ENCODE measurements at places on chromosomes 1 and 21.

GRCh38 chr1:245325922-245326795, 171.4 kb downstream of the KIF26B start:
- no peak for DNase-seq

DNA sequence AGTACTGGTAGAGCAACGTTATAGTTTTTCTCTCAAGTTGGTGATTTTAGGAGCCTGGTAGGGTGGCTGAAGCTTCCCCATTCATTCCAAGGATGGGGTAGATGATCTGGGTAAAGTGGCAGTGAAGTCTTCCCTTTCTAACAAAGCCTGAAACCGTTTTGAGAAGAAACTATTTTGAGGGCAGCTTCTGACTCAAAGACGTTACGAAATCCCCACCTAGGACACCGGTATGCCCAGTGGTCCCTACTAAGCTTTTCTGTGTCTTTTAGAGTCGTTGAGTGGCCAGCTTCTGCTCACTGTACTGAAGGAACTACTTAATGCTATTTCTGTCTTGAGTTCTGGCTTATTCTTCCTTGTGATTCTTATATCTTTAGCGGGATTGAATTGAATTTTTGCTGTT, 1.4 kb downstream of the WDTC1 start:
- no peak for DNase-seq

DNA sequence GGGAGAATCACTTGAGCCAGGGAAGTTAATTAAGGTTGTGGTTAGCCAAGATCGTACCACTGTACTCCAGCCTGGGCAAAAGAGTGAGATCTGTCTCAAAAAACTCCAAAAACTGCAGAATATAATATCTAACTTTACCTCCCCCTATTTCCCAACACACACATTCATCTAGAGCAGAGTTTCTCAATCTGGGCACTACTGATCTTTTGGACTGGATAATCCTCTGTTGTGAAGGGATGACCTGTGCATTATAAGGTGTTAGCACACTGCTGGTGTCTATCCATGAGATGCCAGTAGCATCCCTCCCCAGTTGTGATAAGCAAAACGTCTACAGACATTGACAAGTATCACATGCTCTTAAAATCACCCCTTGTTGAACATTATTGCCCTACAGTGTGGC, 61.8 kb downstream of the RGS13 start:
- no peak for DNase-seq

DNA sequence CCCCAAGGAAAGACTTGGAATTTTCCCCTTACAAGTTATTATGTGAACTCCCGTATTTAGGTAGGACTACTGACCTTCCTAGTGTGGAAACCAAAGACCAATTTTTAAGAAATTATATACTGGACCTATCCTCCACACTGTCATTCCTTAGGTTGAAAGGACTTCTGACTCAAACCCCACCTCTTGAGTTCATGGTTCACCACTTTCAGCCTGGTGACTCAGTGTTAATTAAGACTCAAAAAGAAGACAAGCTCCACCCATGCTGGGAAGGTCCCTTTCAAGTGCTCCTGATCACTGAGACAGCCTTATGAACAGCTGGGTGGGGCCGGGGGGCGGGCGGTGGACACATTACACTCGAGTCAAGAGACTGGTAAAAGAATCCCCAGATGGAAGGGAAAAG, 113.2 kb downstream of the LRRC53 start:
- no peak for DNase-seq

DNA sequence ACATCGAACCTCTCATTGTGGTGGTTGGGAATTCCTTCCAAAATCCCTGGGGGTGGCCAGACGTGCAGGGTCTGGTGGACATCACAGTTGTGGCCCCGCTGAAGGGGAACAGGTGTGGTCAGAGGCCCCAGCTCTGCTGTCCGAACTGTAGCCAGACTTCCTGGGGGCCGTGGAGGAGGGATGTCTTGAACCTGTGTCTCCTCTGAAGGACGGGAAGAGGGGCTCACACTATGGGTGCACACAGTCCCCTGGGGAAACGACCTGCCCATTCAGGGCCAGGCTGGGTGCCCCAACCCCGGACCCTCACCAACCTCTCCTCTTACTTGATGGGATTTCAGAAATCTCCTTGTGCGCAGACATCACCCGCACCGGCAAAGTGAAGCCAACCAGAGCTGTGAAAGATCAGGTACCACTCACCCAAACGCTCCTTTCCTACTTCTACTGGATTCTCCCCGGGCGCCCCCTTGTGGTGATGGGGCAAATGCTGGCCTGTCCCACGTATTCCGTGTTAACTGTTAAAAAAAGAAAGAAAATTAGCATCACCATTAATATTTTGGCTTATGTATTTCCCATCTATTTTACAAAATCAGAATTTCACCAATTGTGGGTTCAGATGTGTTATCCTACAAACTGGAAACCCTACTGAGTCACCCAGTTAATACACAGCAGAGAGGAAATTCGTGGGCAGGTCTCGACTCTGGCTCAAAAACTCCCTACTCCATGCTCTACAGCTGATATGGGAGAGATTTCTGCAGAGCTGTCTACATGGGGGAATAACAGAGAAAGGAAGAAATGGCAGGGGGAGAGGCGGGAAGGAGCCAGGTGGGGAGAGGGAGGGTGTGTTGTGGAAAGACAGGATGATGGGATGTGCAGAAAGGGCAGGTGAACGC, 28.1 kb downstream of the PADI4 start:
- peak; percentile 21 for DNase-seq

- DNase-seq: no peak
These were observed 888 bp downstream of the HES5 start for GRCh38 chr1:2528966-2529783.

DNA sequence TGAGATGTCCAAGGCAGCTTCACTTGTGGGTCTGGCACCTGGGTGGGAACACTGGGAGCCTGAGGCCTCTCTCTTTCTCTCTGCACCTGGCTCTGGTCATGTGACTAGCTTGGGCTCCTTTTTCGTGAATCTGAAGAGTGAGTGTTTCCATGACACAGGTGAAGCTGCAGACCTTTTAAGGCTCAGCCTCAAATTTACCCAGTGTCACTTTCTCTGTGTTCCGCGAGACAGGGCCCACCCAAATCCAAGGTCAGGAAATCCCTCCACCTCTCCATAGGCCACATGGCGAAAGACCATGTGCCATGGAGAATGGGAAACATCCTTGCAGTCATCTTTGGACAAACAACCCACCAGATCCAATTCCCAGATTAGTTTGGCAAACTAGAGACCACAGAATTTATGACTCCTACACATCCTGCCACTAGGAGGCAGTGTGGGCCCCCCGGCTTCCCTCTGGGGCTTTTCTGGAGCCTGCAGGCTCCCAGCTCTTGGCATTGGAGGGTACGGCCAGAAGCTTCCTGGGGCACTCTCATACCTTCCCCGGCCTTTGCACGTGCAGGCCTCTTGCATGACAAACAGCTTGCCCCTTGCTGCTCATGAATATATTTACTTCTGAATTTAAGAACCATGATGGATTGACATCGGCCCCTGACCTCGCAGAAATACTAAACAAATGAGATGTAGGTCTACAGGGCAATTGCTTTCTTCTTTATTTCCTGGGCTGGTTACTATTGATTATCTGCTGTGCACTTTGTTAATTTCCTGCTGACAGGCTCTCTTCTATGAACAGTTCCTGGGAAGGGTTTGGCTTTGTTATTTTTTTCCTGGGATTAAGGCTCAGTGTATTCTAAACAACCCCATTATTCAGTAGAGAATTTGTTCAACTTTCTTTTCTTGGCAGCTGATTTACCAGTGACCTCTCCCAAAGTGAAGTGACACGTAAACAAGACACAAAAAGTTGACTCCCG, 180.7 kb downstream of the KAZN start:
- no peak for DNase-seq

GRCh38 chr1:60571811-60572210, 498.2 kb upstream of the C1orf87 start:
- DNase-seq: no peak

- no peak for DNase-seq
These were observed 306.4 kb downstream of the HHAT start for GRCh38 chr1:210635108-210635507.

GRCh38 chr1:82491301-82492048, 690.7 kb downstream of the ADGRL2 start:
- DNase-seq: no peak

- no peak for DNase-seq
These were observed 2.2 kb downstream of the PHGDH start for GRCh38 chr1:119713749-119714456.

DNA sequence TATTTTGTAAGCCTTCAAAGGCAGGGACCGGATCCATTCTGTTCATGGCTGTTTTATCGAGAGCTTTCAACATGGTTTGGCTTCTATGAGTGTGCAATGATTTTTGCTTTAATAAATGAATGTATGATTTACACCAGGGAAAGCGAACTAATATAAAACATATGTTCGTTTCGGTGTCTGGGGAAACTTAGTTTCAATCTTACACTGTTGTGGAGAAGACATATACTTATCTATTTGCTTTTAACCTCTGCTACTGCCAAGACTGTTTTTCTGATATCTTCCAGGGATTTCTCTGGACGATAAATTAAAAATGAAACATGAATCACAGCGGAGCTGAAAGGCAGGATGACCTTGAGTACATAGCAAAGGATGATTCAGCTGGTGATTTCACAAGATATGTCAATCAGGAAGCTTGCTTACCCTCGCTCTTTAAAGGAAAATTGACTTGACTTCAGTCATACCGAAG, 14.7 kb upstream of the CYYR1 start:
- no peak for DNase-seq

GRCh38 chr1:100234432-100234831, 15.2 kb downstream of the DBT start:
- no peak for DNase-seq

DNA sequence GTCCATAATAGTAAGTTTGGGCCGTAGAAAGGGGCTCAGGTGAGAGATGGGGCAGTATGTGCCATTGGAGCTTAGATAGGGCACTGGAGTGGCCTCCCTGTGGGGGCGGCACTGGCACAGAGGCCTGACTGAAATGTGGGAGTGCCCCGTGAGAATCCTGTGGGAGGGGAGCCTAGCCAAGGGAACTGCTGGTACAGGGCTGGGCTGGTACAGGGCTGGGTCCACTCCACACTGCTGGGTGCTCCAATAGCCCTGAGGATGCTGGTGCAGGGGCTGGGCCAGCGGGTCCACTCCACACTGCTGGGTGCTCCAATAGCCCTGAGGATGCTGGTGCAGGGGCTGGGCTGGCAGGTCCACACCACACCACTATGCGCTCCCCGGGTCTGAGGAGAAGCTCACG, 44.8 kb upstream of the PWP2 start:
- no peak for DNase-seq

DNA sequence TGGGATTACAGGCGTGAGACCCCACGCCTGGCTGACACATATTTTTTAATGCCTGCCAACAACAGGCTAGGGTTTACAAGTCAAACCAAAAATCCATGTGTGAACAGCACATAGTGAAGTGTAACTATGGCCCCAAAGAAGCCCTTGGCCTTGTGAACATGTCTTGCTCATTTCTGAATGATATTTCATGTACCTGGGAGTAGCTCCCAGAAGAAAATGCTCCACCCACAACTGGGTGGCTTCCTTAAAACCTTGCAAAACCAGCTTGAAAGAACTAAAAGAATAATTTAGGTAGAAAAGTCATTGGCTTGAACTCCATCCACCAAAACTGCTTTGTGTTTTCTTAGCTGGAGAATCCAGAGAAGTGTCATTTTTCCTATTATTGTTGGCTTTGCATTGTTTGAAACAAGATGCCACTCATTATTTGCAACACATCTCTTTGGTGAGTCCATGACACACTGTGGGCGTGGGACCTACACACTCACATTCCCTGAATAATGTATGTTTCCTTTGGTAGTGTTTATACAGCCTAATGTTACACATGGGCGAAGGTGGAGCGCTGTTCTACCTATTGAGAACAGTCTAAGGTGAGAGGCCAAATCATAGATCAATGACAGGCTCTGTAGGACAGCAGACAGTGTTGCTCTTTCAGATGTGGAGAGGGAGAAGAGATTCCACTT, 28.5 kb upstream of the SDE2 start:
- DNase-seq: no peak
